ENCODE measurements at places on chromosomes 3 and 15. TPM values are rescaled to one million over a fixed set of nuclear protein-coding genes. Genes with fewer than 3 reads are reported as not detected.

GRCh38 chr15:35519541-35520149 lies 26.3 kb downstream of the DPH6 start:
- no peak for DNase-seq

DNA sequence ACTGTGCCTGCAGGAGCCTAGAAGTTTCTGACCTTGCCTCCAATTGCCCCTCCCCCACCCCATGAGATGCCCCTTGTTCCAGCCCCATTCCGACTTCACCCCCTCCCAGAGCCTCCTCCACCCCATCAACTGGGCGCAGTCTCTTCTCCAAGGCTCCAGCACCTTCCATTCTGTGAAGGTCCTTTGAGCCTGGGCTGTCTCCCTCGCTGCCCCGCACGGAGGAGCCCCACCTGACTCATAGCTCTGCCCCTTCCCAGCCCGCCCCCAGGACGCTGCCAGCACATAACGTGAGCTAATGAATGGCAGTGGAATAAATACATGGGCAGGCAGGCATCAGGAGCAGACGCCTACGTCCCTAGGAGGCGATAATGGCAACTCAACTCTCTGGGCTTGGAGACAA lies 113.1 kb downstream of the NUP210 start:
- DNase-seq: no peak

Gene GOLGA8R
- total RNA-seq: 2.6 TPM

DNA sequence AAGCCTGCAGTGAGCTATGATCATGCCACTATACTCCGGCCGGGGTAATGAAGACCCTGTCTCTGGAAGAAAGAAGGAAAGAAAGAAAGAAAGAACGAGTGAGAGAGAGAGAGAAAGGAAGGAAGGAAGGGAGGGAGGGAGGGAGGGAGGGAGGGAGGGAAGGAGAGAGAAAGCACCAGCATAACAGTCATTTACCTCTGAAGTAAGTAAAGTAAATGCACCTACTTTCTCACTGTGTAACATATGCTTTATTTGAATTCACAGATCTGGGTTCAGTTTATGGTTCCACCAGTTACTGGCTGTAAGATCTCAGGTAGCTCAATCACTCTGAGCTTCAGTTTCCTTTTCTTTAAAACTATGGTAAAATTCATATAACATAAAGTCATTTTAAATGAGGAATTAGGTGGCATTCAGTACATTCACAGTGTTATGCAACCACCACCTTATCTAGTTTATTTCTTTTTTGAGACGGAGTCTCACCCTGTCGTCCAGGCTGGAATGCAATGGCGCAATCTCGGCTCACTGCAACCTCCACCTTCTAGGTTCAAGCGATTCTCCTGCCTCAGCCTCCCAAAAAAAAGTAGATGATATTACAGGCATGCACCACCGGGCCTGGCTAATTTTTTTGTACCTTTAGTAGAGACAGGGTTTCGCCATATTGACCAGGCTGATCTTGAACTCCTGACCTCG lies 16.1 kb upstream of the RAD54L2 start:
- DNase-seq: no peak

GRCh38 chr3:46829699-46830208 lies 33.5 kb downstream of the MYL3 start:
- DNase-seq: peak; percentile 50

DNA sequence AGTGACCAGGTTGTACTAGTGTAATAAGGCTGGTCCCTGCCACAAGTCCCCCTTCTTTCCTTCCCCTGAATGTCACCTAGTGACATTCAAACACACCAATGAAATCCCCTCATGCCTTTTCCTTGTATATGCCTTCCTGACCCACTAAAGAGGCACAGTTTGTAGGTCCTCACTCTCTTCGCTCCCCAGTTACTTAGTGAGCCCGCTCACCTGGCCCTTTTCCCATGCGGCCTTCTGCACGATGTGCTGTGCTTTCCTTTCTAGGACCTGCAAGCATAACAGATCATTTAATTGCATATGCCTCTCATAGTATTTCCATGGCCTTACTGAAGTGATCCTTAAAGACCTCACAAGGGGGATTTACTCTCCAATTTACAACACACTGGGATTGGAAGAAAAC lies 146.3 kb downstream of the THRB start:
- DNase-seq: no peak

- DNase-seq: no peak
Measured at GRCh38 chr15:36966708-36967107, 133.6 kb downstream of the MEIS2 start.

Gene UBAP1L
- 6.3 TPM for total RNA-seq

Gene CLDN18
- total RNA-seq: not detected

Gene CA12
- total RNA-seq: 2.4 TPM
